ENCODE measurements at places on chromosomes 2 and 18. TPM values are rescaled to one million over a fixed set of nuclear protein-coding genes. Genes with fewer than 3 reads are reported as not detected.

TDRD15 gene
- polyA plus RNA-seq = not detected

SF3B1 gene
- 152 TPM for polyA plus RNA-seq

GPR35 gene
- polyA plus RNA-seq = 30.6 TPM

ANXA4 gene
- polyA plus RNA-seq = 64.7 TPM

CCDC178 gene
- not detected for polyA plus RNA-seq

SLC5A7 gene
- polyA plus RNA-seq = not detected

KCNG2 gene
- 0.17 TPM for polyA plus RNA-seq

CAPN14 gene
- not detected for polyA plus RNA-seq

ALK gene
- polyA plus RNA-seq = not detected

SKOR2 gene
- polyA plus RNA-seq = not detected

RAPGEF4 gene
- polyA plus RNA-seq = not detected

CAPG gene
- polyA plus RNA-seq = 631 TPM

LHCGR gene
- not detected for polyA plus RNA-seq

NEU4 gene
- 0.26 TPM for polyA plus RNA-seq

TRAPPC8 gene
- 16.2 TPM for polyA plus RNA-seq

CCDC102B gene
- polyA plus RNA-seq = 0.34 TPM

DPYSL5 gene
- not detected for polyA plus RNA-seq

COL6A3 gene
- polyA plus RNA-seq = not detected

TCF4 gene
- 10.7 TPM for polyA plus RNA-seq

All from CD14-positive monocyte (primary cell).